ENCODE measurements at places on chromosomes 1 and 21.

DNA sequence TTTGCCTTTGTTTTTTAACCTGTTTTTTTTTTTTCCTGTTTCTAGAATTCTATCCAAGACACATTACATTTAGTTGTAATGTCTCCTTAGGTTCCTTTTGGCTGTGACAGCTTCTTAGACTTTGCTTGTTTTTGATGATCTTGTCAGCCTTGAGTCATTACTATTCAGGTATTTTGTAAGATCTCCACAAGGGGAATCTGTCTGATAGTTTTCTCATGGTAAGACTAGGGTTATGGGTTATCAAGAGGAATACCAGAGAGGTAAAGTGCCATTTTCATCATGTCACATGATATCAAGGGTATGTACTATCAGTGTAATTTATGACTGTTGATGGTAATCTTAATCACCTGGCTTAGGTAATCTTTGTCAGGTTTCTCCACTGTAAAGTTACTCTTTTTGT lies 99.1 kb upstream of the GFI1 start:
- DNase-seq, result no peak

DNA sequence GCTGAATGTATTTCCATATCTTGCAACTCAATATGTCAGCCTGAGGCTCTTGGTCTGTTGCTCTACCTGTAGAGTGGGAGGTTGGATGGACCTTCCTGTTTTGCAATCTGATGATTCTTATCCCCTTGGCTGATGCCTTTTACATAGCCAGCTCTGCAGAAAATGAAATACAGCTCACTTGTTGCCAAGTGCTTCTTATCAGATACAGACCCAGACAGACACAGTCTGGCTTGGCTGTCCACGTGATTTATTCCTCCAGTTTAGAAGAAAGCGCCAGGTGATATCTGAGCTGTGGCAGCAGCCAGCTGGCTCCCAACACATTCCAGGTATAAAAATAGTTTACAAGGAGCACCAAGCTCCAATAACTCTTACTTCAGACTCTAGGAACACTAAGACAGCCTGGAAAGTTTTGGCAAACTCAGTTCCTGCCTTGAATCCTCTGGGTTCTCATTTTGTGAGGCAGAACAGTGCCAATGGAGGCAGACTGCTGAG lies 479.2 kb upstream of the USP24 start:
- DNase-seq, result no peak

DNA sequence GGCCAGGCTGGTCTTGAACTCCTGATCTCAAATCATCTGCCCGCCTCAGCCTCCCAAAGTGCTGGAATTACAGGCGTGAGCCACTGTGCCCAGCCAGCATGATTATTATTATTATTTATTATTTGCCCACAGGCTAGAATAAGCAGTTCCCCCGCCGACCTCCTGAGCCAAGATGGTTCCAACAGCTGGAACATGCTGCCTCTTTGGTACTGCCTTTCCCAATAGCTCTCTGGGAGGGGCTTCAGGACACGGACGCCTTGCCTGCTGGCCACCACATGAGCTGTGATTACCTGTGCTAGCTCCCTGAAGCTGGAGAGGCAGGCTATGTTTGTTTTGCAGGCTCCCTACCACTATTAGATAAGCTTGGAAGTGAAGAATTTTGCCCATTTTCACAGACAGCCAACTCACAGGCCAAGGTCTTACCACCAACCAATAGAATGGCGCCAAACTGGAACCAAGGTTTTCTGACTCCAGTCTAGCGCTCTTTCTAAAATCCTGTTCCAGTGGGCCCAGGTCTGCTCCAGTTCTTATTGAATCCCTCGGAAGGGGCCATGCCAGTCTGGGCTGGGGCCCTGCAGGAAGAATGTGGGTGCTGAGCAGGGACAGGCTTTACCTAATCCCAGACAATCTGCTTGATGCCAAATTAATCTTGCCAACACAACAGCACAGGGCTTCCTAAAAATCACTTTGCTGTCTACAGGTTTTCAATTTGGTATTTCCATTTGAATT lies 2.1 kb upstream of the GPR61 start:
- DNase-seq, result no peak

- DNase-seq, result no peak
These were observed 11.9 kb downstream of the SH2D2A start for GRCh38 chr1:156804572-156805243.

GRCh38 chr1:180540697-180541594 lies 17.8 kb upstream of the OVAAL start:
- DNase-seq, result peak; percentile 77

- no peak for DNase-seq
These were observed 31.8 kb downstream of the KIF1B start for GRCh38 chr1:10242135-10242534.

- DNase-seq, result peak; percentile 90
These were observed 65.8 kb downstream of the AK5 start for GRCh38 chr1:77347646-77348045.

DNA sequence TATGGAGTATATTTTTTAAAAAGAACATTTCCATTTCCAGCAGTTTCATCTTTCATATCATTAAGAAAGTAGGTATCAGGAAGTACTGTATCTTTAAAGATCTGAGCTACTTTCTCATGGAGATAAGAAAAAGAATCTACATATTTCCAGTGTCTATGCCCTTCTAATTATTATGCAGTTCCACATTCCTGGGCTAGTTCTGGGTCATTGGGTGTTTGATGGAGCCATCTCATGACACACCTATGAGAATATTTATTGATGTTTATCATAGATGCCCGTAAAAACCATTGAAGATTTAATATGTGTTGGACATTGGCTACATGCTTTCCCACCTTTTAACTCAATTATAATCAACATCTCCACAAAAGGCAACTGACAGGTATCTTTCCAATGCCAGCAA lies 21.0 kb downstream of the LCE4A start:
- DNase-seq, result no peak

GRCh38 chr1:78038491-78038939 lies 7.3 kb upstream of the GIPC2 start:
- DNase-seq, result no peak

- no peak for DNase-seq
These were observed 27.0 kb downstream of the ZZZ3 start for GRCh38 chr1:77655431-77655974.

DNA sequence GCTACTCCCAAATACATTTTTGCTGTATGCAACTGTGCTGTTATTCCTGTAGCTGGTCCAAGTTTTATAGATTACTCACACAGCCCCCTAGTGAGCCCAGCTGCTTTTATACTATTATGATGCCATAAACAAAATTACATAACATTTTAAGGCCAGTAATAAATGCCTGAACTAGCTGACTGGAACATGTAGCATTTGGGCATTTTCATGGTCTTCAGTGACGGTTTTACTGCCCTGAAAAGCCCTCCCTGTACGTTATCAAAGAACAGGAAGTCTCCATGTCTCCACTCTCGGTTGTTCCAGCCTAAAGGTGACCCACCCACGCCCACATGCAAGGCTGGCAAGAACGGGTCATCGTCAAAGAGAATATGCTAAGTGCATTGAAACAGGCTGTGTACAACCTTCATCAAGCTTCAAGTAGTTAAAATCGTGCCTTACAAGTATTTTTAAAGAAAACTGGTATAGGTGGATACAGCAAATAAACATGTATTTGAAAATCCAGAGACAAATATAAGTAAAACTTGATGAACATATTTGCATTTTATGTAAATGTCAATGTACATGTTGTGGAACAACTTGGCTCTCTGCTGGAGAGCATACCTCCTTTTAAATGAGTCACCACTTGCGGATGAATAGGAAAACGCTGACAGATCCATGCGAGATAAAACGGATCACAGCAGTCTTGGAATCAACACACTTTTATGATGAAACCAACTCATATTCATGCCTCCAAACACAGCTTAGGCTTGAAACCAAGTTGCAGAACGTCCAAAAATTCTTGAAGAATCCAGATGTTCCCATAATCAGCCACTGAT lies 520.5 kb downstream of the SMYD3 start:
- DNase-seq, result peak; percentile 69

DNA sequence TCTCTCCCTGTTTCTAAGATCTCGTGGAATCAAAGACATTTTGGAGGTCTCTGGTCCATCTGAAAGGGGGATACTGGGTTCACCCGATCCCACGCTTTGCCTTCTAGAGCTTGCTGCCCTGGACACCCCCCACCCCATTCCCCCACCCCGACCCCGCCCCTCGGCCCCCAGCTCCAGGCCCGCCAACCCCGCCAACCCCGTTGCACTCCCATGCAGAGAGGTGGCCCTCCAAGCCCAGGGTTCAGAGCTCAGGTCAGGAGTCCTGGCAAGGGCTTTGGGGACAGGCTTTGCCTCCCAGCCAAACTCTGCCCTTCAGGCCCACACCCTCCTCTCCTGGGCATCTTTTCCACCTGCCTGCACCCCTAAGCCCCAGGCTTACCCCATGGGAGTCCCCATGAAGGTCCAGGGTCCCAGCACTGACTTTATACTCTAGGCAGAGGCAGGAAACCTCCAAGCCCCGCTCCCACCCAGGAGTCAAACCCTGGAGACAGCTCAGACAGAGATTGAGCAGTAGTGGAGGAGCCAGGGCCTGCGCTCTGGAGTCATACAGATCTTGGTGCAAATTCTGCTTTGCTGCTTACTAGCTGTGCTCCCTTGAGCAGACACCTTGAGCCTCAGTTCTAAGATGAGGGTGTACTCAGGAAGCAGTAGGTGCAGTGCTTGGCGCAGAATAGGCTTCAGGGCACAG lies 155.9 kb downstream of the FOXD2 start:
- DNase-seq, result no peak

DNA sequence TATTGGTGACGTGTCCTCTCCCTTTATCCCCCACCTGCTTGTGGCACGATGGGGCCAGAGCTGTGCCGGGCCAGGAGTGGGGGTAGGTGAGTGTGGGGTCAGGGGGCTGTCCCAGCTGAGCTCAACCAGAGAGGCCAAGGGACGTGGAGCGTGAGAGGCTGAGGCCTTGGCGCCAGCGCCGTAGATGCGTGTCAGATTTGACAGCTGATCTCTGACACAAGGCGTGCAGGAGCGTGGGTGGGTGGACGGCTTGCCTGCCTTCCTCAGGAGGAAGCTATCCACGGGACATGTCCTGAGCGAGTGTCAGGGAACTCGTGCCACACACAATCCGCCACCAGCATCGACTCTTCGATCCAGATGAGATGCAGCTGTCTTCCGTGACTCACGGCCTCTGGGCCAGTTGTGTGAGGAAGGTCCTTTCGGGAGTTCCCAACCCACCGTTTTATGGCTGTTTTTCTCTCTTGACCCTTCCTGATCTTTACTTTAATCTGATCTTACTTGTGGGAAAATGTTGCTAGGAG lies 56.7 kb downstream of the SPSB1 start:
- peak; percentile 20 for DNase-seq

DNA sequence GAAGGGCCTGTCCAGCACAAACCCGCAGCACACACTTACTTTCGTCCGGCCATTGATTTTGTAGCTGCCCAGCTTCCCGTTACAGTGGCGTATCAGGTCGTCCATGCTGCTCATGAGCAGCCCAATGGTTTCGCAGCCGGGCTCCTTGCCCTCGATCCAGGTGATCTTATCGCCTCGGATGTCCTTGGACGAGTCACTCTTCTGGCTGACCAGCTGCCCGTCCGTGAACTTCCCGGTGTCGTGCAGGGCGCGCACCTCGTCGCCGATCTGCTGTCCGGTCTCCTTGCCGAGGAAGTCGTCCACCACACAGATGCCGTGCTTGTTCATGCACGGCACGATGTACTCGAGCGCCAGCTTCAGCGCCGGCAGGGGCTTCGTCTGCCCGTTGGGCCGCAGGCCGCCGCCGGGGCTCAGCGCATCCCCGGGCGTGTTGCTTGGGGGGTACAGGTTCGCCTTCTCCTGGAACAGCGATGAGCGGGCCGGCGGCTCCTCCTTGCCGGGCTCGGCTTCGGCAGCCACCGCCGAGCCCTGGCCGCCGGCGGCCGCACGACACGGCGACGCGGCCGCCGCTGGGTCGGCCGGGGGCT lies 1.0 kb downstream of the EGLN1 start:
- DNase-seq, result peak; percentile 13

GRCh38 chr1:93443454-93443853 lies 4.5 kb upstream of the FNBP1L start:
- DNase-seq, result no peak

DNA sequence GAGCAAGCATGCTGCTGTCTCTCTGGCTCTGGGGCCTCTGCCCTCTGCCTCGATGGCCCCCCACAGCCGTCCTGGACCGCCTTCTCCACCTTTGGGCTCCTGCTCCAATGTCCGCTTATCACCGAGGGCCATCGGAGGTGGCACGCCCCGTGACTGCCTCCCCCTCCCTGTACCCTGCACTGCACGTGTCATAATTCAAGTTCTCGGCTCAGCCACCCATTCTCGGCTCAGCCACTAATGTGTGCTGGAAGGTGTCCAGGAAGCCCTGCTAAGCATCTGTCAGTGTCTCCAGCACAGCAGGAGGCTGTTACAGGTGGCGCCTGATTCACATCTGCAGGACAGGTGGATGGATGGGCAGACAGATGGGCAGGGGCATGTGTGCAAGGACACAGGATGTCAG lies 45.5 kb downstream of the TP73 start:
- DNase-seq, result no peak

GRCh38 chr1:225645194-225645895 lies 7.6 kb downstream of the ENAH start:
- no peak for DNase-seq

Measured in AG08395 (cell line).